ENCODE measurements at places on chromosomes 2 and 18. TPM values are rescaled to one million over a fixed set of nuclear protein-coding genes. Genes with fewer than 3 reads are reported as not detected.

- peak; percentile 28 for DNase-seq
Observed at GRCh38 chr2:202065876-202066275, 7.2 kb upstream of the KIAA2012 start.

GRCh38 chr2:36869606-36870005 lies 96.7 kb downstream of the STRN start:
- no peak for DNase-seq

DNA sequence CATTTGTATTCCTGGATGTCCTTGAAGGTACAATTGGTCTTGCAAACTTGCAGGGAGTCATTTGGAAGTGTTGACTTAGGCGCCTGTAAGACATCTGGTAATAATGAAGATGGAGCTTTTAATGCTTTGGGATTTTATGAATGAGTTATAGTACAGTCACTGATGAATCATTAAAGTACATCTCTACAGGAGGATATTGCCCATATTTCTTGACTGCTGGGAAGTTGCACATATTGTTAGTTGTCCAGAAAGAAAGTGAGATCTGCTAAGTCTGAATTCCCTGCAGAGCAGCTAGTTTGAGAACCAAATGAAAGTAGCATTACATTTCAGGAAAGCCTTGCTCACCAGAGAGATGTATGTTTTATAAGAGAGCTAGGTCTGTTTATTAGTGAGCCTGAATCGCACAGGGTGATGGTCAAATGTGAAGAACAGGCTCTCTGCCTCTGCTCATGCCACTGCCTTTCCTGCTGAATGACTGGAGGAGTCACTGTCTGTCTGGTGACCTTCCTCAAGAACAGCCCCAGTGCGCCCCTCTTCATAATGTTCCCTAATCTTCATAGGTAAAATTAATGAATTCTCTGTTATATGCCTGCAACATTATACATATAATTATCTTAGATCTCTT lies 138.9 kb upstream of the KLHL14 start:
- no peak for DNase-seq

GRCh38 chr2:10620481-10620880 lies 69.3 kb downstream of the NOL10 start:
- peak; percentile 58 for DNase-seq

- no peak for DNase-seq
Observed at GRCh38 chr2:75090770-75091515, 108.4 kb downstream of the TACR1 start.

- DNase-seq = no peak
Observed at GRCh38 chr2:136247204-136247950, 129.4 kb upstream of the CXCR4 start.

DNA sequence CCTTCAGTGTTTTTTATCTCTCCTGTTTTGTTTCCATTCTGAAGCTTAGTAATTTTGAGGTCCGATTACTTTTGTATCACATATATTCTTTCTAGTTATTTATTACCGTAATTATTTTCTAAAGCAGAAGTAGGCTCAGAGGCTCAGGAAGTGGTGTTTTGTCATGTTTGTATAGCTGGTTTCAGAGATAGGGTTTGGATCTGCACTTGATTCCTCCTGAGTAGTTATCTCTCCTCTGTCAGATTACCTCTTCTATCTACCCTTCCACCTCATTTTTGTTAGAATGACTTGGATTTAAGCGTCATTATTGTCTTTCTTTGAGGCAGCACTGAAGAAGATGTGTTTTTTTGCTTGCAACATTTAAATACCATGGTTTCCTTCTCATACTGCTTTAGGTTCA lies 95.4 kb downstream of the MTA3 start:
- no peak for DNase-seq

DNA sequence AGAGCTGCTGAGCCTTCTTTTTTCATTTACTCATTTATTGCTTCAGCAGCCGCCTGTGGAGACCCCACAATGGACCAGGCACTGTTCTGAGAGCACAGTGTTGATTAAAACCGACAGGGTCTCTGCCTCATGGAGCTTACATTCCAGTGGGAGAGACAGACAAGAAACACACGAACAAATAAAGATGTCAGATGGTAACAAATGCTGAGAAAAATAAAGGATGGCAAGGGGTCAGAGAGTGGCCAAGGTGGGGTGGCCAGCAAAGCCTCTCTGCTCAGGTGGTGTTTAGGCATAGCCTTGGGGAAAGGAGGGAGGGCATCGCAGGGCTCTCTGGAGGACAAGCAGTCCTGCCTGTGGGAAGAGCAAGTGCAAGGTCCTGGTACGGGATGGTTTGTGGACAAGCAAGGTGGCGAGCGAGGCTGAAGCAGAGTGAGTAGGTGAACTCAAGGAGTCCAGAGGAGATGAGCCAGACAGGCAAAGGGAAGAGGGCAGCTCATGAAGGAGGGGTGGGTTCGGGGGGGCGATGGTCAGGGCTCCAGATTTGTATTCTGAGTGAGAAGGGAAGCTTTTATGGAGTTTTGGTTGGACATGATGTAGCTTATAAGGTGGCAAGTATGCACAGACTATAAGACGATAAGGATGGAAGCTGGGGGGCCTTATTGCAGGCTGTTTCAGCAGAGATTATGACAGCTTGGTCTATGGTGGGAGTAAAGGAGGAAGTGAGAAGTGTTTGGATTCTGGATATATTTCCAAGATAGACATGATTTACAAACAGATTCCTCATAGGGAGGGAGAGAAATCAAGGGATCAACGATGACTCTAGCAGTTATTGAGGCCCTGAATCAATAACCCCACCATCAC lies 8.8 kb upstream of the ITGB6 start:
- DNase-seq = no peak

The CD207 gene
- not detected for total RNA-seq

The VWC2L gene
- under 0.01 TPM for total RNA-seq

The ALS2 gene
- total RNA-seq = 43.6 TPM

The COL4A4 gene
- total RNA-seq = not detected

The PCARE gene
- total RNA-seq = under 0.01 TPM
